ENCODE measurements at places on chromosomes 12 and 14.

GRCh38 chr14:68139431-68140075, 320.0 kb downstream of the RAD51B start:
- DNase-seq, result peak; percentile 30

GRCh38 chr12:57756406-57757341, 1.8 kb downstream of the MARCHF9 start:
- DNase-seq, result no peak

DNA sequence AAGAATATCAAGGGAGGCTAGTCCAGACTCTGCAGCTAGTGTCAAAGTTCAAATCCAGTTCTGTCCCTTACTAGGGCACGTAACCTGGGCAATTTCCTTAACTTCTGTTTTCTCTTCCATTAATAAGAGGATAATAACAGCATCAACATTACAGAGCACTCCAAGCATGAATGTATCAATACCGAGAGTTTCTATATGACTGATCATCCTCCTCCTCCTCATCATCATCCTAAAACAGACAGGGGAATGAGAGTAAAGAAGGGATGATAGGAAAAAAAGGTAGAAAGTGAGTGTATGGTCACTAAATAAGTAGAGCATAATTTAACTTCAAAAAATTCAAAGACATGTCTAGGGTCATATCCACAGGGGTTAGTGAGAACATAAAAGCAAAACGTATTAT, 171.4 kb downstream of the NDUFA12 start:
- no peak for DNase-seq

DNA sequence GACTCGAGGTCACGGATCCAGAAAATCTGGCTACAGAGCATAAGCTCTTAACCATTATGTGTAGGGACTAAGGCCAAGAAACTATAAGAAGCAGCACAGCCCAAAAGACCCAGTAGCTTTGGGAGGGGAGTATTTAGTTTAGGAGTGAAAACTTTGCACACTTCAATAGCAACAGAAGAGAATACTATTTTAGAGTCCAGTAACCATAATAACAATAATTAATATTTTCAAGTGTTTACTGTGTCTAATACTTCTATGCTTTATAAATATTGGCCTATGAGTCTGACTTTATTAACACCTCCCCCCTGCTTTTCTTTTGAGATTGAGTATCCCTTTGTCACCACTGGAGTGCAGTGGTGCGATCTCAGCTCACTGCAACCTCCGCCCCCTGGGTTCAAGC, 82.8 kb downstream of the SUDS3 start:
- no peak for DNase-seq

DNA sequence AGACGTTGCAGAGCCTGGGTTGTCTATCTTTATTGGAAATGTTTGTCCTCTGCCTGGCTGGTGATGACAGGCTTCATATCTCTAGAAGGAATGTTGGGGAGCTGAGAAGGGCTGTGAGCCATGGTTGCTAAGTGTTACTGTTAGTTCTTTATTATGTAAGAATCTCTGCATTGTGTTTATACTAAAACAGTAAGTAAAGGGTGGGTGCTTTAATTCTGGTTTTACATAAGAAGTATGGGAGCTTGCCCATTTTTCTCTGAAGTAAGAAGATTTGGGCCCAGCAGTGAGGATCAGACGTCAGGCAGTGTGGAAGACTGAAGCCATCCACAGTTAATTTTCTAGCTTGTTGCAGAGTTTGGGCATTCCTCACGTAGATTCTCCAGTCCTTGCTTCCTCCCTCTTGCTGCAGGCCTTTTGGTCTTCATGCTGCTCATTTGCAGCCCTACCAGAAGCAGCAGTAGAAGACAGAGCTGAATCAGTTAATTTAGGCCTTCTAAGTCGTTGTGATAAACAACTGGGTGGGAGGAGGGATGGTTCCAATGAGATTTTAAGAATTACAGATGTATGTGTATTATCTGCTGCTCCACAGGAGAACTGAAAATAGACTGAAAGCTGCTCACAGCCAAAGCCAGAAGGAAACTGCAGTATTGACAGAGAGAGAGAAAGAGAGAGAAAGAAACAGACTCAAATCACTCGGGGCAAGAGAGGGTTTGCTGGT, 21.4 kb downstream of the WNT5B start:
- no peak for DNase-seq

GRCh38 chr14:86221000-86221399, 691.1 kb downstream of the FLRT2 start:
- DNase-seq, result no peak

GRCh38 chr12:65208964-65209654, 39.7 kb downstream of the LEMD3 start:
- no peak for DNase-seq
